ENCODE measurements at places on chromosomes 5 and 9. TPM values are rescaled to one million over a fixed set of nuclear protein-coding genes. Genes with fewer than 3 reads are reported as not detected.

ABLIM3 gene
- total RNA-seq = 0.27 TPM

SPATA31C1 gene
- total RNA-seq = under 0.01 TPM

PPP6C gene
- 16.4 TPM for total RNA-seq

PROP1 gene
- total RNA-seq = not detected

NR5A1 gene
- 0.54 TPM for total RNA-seq

CDH9 gene
- 2.7 TPM for total RNA-seq

UBAP1 gene
- total RNA-seq = 25.3 TPM

BTNL3 gene
- total RNA-seq = under 0.01 TPM

GRCh38 chr5:143896516-143896915 is 84.6 kb downstream of the HMHB1 start:
- no peak for DNase-seq

- peak; percentile 17 for DNase-seq
These were observed 1264.5 kb upstream of the ACO1 start for GRCh38 chr9:31119890-31120454.

- DNase-seq = no peak
These were observed 168.5 kb downstream of the DOCK2 start for GRCh38 chr5:169805527-169805934.

DNA sequence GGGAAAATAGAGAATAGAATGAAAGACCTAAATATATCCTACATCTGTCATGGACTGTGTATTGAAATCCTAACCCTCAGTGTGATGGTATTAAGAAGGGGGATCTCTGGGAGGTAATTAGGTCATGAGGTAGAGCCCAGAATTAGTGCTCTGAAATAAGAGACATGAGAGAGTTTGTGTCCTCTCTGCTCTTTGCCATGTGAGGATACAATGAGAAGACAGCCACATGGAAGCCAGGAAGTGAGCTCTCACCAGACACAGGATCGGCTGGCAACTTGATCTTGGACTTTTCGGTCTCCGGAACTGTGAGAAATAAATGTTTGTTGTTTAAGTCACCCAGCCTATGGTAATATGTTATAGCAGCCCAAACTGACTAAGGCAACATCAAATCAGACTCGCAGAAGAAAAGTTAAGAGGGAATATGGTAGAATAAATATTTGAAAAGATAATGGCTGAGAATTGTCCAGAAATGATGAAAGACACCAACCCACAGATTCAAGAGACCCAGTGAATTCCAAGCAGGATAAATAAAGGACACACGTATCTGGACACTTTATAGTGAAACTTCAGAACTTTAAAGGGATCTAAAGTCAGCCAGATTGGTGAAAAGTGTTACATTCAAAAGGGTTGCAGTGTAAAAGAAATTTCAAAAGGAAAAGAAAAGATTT is 12.7 kb upstream of the SLC36A1 start:
- no peak for DNase-seq

DNA sequence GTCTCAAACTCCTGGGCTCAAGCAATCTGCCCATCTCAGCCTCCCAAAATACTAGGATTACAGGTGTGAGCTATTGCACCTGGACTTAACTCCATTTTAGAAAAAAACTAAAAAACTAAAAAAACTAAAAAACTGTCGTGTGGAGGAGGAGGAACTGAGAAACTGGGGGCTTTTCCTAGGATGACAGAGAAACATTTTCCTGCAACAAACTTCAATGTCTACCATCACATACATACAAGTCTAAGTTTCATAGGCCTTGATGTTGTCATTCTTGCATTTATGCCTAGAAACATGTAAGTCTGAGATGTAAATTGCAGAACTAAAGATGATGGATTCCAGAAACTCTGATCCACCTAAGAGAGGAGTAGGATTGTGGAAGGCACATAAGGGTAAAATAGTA is 556.8 kb downstream of the RAB3C start:
- no peak for DNase-seq

- no peak for DNase-seq
These were observed 3.3 kb downstream of the DNM1 start for GRCh38 chr9:128206484-128206883.

GRCh38 chr5:126438267-126438666 is 15.1 kb downstream of the GRAMD2B start:
- DNase-seq = no peak

DNA sequence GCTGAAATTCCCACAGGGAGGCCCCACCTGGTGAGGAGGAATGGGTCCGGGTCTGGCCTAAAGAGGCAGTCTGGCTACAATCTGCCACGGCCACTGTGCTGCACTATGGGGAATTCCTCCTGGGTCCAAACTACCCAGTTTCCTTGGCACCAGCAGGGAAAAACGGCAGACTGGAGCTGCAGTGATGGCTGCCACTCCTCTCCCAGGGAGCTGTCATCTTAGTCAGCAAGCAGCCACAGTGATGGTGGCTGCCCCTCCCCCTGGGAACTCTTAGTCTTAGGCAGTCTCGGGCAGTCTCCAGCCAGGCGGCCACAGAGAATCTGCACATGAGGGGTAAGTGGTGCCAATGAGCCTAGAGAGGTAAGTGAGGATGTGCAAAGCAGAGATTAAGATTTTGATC is 205.8 kb downstream of the TMEM38B start:
- DNase-seq = no peak

DNA sequence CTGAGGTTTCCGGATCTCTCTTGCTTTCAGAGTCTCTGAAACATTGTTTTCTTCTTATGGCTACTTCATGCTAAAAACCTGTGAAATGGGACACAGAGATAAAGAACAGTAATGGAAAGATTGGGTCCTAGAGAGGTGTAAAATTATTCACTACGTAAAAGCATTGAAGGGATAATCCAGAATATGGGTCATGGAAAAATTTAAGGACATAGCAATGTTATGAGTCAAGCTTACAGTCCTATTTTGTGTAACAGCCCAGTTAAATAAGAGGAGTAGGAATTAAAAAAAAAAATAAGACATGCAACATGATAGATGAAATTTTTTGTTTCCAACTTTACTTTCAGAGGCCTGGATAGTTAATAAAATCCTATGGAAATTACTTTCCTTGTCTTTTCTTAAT is 61.9 kb upstream of the ELL2 start:
- DNase-seq = no peak

DNA sequence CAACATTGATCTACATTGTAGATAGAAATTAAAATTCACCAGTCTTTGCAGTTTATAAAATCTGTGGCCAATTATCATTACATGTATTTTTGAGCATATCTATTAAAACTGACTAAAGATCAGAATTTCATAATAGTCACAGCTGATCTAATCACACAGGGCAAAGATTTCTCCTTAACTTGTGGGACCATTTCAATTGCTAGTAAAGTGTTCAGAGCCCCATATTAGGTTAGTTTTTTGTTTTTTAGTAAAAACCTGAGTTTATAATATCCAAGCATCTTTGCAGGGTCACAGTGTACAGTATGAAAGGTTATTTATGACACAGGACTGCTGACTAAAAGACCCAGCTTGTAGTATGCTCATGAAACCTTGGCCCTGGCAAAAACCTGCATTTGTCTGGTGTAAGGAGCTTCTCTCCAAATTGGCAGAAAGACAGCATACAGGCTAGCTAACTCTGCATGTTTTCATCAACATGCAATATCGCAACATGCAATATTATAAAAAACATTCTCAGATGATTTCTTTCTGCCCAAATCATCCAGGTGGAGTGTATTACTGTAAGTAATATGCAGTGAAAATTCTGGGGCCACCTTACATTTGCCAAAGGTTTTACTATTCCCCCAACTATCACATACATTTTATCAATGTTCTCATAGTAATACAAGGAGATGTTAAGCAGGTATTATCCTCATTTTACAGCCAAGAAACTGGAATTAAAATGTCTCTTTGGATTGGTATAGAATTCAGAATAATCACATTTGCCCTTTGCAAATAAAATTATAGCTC is 37.7 kb upstream of the ALDH1A1 start:
- no peak for DNase-seq

DNA sequence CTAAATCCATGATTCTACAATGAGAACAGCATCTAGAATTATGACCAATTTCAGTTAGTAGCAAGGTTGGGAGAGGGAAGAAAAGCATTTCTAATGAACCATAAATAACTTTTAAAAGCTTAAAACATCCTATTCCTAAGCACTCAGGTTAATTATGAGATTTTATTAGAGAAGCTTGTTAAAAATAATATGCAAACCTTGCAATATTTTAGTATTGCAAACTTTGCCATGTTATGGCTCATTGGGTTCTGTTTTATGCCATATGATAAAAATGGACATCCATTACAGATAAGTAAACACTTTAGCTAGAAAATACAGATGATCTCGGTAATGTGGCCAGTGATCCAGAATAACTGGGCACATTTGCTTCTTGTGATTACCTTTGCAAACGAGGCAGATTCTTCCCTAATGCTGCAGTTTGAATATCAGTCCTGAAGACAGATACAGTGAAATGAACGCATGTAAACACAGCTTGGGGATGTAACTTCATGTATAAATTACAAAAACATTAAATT is 447.0 kb downstream of the PLK2 start:
- no peak for DNase-seq

- DNase-seq = no peak
These were observed 105.9 kb downstream of the HOMER1 start for GRCh38 chr5:79408028-79408427.

DNA sequence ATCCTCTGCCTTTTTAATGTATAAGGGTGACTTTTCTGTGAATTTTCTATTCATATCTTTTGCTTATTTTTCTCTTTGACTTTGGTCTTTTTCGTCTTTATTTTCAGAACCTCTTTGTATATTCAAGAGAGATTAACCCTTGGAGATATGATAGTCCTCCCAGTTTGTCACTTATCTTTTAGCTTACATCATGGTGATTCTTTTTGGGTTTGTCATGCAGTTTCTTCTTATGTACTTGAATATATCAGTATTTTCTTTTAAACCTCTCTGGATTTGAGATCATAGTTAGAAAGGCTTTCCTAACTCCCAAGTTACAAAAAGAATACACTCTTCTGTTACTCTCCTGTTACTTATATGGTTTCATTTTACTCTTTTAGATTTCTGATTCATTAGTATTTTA is 27.5 kb upstream of the GPR21 start:
- DNase-seq = no peak

DNA sequence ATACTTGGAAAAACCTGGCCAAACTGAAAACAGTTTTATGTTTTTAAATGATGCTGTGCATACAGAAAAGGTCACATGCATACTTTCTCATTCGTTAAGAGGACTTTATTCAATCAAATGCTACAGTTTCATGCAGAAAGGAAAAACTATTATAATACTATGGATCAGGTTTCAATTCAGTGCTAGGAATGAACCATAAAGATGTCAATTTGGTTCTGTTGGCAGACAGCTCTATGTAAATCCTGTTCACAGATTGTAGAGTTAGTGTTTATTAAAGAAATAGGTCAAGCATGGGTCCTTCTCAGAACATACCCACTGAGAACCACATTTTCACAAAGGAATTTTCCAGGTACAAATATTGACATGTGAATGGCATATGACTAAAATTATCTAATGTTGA is 57.1 kb downstream of the RETREG1 start:
- DNase-seq = no peak

DNA sequence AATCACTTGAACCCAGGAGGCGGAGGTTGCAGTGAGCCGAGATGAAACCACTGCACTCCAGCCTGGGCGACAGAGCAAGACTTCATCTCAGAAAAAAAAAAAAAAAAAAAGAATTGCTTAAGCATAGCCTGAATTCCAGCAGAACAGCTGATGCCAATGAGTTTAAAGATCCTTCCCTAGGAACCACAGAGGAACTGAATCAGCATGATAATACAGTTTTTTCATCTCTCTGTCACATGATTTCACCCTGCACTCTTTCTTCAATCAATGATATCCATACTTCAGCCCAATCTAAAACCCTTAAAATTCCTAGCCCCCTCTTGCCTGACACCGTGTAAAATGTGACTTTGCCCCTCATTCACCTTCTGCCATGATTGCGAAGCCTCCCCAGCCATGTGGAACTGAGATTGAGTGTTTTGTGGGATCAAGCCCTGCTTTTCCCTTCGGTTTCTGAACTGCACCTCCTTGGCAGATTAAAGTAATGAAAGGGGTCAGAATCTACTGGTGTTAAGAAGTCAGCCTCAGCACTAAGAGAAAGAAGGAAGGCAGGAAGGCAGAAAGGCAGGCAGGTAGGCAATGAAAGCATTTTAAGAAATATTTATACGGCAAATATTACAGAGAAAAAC is 20.9 kb upstream of the DMXL1 start:
- DNase-seq = peak; percentile 29

DNA sequence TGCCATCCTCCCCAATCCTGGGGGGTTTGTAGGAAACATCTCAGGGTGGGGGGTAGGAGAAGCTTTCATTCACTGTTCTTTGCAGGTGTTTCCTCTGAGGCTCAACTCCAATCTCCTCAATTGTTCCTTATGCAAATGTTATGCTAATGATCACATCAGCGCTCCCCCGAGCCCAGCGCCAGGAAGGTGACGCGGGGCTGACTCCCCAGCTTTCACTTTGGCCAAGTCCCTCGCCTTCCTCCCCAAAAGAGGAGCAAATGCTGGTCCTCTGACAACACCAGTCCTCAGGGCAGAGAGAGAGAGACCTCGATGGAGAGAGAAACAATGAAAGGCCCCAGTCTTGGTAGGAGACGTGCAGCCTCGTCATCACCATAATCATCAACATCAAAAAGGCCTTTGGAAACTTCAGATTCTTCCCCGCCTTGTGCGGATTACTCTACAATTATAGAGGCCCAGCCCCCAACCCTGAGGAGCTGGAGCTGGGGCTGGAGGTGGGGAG is 39.1 kb downstream of the PCDH1 start:
- peak; percentile 54 for DNase-seq

GRCh38 chr5:173507171-173507570 is 109.3 kb downstream of the BOD1 start:
- no peak for DNase-seq

DNA sequence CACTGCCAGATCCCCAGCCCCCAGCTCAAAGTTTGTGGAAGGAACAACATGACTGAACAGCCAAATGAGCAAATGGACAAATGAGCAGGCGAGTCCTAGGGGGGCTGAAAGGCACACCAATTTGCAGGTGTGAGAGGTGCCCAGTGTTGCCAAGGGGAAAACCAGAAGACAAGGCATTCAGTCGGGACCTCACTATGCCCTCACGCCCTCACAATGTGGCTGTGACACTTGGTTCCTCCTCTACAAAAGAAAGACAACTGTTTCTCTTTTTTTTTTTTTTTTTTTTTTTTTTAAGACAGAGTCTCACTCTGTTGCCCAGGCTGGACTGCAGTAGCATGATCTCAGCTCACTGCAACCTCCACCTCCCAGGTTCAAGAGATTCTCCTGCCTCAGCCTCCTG is 28.0 kb downstream of the TNIP1 start:
- DNase-seq = no peak
